ENCODE measurements at places on chromosomes 5 and 9. TPM values are rescaled to one million over a fixed set of nuclear protein-coding genes. Genes with fewer than 3 reads are reported as not detected.

Gene LCN15
- not detected for total RNA-seq

Gene DBH
- not detected for total RNA-seq

Gene DMRTA1
- 3.5 TPM for total RNA-seq

Gene PDGFRB
- 52.7 TPM for total RNA-seq

Gene SLC27A6
- total RNA-seq = not detected

Gene HSPB3
- 9.4 TPM for total RNA-seq

Gene GMCL2
- not detected for total RNA-seq

Gene PCDHGA10
- 0.89 TPM for total RNA-seq

- no peaks in the 10 kb centered on the region for H3K27me3 ChIP-seq
- no peak overlapping the region for H3K27ac ChIP-seq
- H3K4me3 ChIP-seq = no peak overlapping the region
These were observed 57.6 kb downstream of the ZNF618 start for GRCh38 chr9:113933671-113934070.

GRCh38 chr9:19947996-19948395, 159.2 kb upstream of the SLC24A2 start:
- H3K4me3 ChIP-seq = no peak overlapping the region
- H3K36me3 ChIP-seq = no peaks in the 10 kb centered on the region
- H3K27ac ChIP-seq = no peak overlapping the region
- H3K4me1 ChIP-seq = no peaks in the 10 kb centered on the region
- DNase-seq = no peak

- peak overlapping the region; percentile 77 for H3K27ac ChIP-seq
- H3K4me3 ChIP-seq = no peak overlapping the region
- peaks cover 33% of the 10 kb centered on the region for H3K4me1 ChIP-seq
- no peak for DNase-seq
These were observed 28.1 kb downstream of the ARHGAP26 start for GRCh38 chr5:142798099-142798770.

DNA sequence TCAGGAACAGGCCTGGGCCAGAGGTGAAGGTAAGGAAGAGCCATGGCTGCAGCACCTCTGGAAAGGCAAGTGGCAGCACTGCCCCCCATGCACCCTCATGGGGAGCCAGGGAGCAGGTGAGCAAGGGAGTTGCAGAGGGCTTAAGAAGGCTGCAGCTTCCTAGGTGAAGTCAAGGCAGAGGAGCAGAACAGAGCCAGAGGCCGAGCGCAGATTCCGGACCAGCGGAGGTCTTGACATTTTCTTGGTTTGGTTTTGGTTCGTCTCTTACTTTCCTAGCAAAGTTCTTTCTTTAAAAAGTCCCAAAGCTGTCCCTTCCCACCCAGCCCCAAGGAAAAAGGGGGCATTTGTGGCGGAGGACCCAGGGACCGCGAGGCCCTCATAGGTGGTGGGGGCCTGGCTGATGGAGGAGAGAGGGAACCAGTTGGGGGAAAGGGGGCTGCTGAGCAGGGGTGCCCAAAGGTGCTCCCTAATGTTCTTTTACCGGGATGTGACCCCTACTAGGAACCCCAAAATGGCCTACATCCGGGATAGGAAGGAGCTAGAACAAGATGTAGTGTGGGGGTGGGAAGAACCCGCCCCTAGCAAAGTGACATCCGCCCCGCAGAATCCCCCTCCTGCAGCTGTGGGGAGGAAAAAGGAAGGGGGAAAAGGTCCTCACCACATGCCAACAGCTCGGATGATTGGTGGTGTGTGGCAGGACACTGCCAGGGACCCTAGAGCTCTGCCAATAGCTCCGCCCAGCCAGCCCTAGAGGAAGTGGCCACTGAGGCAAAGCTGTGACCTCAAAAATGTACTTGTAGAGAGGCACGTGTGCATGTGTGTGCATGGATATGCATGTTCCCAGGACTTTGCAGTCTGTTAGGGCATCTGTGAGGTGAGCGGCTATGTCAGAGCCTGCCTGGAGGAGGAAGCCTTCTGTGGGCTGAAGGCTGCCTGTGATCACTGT, 914 bp upstream of the CD72 start:
- no peak overlapping the region for H3K4me3 ChIP-seq
- DNase-seq = peak; percentile 40
- no peaks in the 10 kb centered on the region for H3K36me3 ChIP-seq
- H3K27me3 ChIP-seq = no peaks in the 10 kb centered on the region

DNA sequence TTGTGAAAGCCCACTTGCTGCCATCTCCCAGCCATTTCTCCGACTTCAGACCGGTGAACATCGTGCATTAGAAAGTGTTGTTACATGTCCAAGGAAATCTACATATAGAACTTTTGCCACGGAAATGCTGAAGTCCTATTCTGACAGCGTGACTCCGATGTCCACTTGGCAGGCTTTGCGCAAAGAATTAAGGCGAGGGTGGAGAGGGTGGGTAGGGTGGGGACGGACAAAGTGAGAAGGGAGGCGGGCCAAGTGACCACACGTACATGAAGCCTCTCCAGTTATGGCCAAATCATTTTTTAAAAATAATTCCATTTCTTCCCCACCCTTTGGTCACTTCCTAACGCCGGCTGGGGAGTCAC, 460 bp upstream of the ACO1 start:
- H3K4me3 ChIP-seq = peak overlapping the region; percentile 73
- peak overlapping the region; percentile 73 for H3K27ac ChIP-seq
- DNase-seq = no peak
- H3K27me3 ChIP-seq = no peaks in the 10 kb centered on the region
- H3K36me3 ChIP-seq = no peaks in the 10 kb centered on the region
- H3K4me1 ChIP-seq = peaks cover 20% of the 10 kb centered on the region

GRCh38 chr9:133768859-133769510, 30.8 kb upstream of the SARDH start:
- no peaks in the 10 kb centered on the region for H3K4me1 ChIP-seq
- H3K4me3 ChIP-seq = no peak overlapping the region
- peaks cover 86% of the 10 kb centered on the region for H3K36me3 ChIP-seq
- H3K27me3 ChIP-seq = no peaks in the 10 kb centered on the region
- DNase-seq = peak; percentile 35

DNA sequence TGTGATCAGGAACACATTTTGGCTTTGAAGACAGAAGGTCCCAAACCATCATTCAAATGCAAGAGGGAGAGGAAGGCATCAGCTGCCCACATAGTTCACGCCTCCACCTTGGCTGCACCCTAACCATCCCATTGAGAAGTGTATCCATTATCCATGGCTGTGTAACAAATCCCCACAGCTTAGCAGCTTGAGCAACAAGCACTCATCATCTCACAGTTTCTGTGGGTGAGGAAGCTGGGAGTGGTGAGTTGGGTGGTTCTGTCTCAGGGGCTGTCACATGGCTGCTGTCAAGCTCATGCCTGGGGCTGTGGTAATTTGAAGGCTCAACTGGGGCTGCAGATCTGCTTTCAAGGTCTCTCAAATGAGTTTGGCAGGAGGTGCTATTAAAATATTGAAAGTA, 23.0 kb upstream of the CEP72 start:
- peaks cover 8% of the 10 kb centered on the region for H3K27me3 ChIP-seq
- no peaks in the 10 kb centered on the region for H3K4me1 ChIP-seq
- no peak overlapping the region for H3K4me3 ChIP-seq
- no peak overlapping the region for H3K27ac ChIP-seq

- H3K36me3 ChIP-seq = no peaks in the 10 kb centered on the region
- no peaks in the 10 kb centered on the region for H3K27me3 ChIP-seq
- peak overlapping the region; percentile 95 for H3K27ac ChIP-seq
- DNase-seq = peak; percentile 78
These were observed 3.7 kb downstream of the GSN start for GRCh38 chr9:121271368-121272341.

DNA sequence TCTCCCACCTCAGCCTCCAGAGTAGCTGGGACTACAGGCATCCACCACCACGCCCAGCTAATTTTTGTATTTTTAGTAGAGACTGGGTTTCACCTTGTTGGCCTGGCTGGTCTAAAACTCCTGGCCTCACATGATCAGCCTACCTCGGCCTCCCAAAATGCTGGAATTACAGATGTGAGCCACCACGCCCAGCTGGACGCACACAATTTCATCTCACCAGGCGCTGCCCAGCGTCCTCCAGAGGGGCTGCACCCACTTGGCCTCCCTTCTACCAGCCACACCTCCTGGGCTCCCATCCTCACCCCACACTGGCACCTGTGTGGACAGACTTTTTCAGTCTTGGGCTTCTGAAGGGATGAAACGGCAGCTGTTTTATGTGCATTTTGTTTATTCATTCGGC, 3.8 kb upstream of the EXOC3 start:
- H3K4me3 ChIP-seq = no peak overlapping the region
- H3K36me3 ChIP-seq = no peaks in the 10 kb centered on the region
- H3K4me1 ChIP-seq = peaks cover 15% of the 10 kb centered on the region

DNA sequence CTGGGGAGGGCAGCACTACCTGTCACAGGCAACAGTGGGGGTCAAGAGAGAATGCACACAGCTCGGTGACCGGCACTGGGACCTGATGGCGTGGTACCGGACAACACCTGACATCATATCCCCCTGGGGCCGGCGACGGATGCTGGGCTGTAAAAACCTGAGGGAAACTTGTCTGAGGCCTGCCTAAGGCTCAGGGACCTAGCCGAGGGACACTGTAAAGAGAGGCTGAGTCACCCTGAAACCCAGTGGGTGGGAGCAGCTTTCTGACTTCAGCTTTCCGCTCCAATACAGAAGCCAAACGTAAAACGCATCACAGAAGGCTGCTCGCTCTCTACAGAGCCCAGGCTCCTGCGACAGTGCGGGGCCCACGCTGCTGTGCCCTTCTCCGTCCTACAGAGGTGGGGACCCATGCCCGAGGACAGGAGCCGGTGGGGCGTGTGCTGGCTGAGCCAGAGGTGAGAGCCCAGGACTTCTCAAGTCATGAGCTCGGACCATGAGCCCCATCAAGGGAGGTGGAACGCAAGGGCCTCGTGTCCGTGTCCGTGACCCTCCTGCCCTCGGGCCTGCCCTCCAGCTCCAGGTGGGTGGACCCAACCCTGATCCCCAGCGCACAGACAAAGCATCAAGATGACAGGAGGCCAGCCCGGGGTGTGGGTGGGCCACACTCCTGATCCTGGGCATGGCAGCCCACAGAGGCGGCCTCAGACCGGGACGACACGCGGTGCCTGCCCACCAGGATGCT, 5.3 kb downstream of the RALGDS start:
- peaks cover 14% of the 10 kb centered on the region for H3K36me3 ChIP-seq
- no peak overlapping the region for H3K4me3 ChIP-seq
- peak; percentile 25 for DNase-seq
- H3K4me1 ChIP-seq = peaks cover 82% of the 10 kb centered on the region
- peak overlapping the region; percentile 80 for H3K27ac ChIP-seq

GRCh38 chr5:95838001-95838520, 15.5 kb upstream of the GLRX start:
- DNase-seq = no peak
- no peaks in the 10 kb centered on the region for H3K36me3 ChIP-seq
- H3K4me3 ChIP-seq = no peak overlapping the region
- no peaks in the 10 kb centered on the region for H3K27me3 ChIP-seq

DNA sequence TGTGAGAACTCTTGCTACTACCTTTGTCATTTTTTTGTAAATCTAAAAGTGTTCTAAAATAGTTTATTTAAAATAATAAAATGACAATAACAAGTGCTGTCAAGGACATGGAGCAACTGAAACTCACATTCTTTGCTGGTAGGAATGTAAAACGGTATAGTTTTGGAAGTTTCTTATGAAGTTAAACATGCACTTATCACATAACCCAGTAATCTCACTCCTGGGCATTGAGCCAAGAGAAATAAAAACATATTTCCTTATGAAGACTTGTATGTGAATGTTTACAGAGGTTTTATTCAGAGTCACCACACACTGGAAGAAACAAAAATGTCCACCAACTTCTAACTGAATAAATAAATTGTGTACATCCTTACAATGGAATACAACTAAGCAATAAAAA, 46.0 kb upstream of the COL15A1 start:
- no peak overlapping the region for H3K4me3 ChIP-seq
- no peak overlapping the region for H3K27ac ChIP-seq
- peaks cover 7% of the 10 kb centered on the region for H3K4me1 ChIP-seq
- no peaks in the 10 kb centered on the region for H3K36me3 ChIP-seq
- H3K27me3 ChIP-seq = no peaks in the 10 kb centered on the region

GRCh38 chr9:93303258-93303771, 119.4 kb downstream of the WNK2 start:
- H3K27ac ChIP-seq = no peak overlapping the region
- H3K4me3 ChIP-seq = no peak overlapping the region
- no peak for DNase-seq
- H3K27me3 ChIP-seq = no peaks in the 10 kb centered on the region
- no peaks in the 10 kb centered on the region for H3K4me1 ChIP-seq

- no peaks in the 10 kb centered on the region for H3K27me3 ChIP-seq
- peaks cover 5% of the 10 kb centered on the region for H3K4me1 ChIP-seq
- H3K36me3 ChIP-seq = no peaks in the 10 kb centered on the region
- H3K27ac ChIP-seq = no peak overlapping the region
These were observed 109.6 kb upstream of the RPS23 start for GRCh38 chr5:82387819-82388166.

DNA sequence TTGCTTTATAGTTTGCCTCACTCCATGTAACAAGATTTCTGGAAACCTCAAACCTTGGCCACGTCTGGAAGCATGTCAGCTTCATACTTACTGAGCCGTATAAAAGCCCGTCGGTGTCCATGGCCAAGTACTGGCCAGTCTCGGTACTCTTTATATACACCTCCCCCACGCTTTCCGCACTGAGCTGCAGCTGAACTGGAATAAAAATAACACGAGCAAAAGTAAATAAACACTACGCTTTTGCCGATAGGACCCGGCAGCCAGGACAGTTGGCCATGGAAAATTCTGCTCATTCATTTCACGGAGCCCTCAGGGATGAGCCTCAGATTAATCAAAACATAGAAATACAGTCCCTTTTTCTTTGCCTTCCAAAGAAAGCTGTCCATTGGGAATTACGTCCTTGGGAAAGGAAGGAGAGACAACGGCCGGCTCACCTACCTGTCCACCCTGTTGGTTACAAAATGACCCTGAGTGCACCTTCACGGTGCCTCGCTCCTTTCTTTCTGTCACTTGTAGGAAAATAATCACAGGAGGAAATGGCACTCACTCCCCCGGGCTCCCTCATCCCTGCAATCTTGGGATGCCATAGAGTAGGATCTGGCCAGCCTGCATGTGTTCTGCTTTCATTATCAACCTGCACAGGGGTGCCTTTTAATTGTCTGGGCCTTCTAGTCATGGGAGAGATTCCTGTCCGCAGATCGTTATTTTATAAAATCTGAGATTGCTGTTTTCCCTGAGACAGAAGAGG, 85.1 kb downstream of the FGF1 start:
- H3K36me3 ChIP-seq = no peaks in the 10 kb centered on the region
- H3K27me3 ChIP-seq = no peaks in the 10 kb centered on the region
- DNase-seq = peak; percentile 85
- H3K27ac ChIP-seq = peak overlapping the region; percentile 52

DNA sequence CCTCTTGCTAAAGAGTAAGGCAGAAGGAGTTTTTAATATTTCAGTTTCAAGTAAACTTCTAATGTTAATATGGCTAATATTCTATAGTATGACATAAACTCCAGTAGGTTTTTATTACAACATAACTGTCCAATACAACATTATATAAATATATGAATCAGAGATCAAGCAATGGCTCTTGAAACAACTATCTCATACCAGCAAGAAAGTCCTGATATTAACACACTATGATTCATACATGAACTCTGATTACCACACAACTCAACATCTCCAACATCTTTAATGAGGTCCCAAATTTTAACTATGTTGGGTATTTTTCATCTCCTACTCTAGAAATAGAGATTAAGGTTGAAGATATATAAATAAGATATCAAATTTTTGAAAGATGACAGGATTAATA, 878.3 kb downstream of the TLE1 start:
- no peak overlapping the region for H3K27ac ChIP-seq
- H3K4me1 ChIP-seq = no peaks in the 10 kb centered on the region
- H3K36me3 ChIP-seq = no peaks in the 10 kb centered on the region
- no peak for DNase-seq
- H3K4me3 ChIP-seq = no peak overlapping the region
- H3K27me3 ChIP-seq = no peaks in the 10 kb centered on the region

GRCh38 chr5:5497152-5497788, 74.8 kb downstream of the ICE1 start:
- H3K4me1 ChIP-seq = peaks cover 13% of the 10 kb centered on the region
- DNase-seq = peak; percentile 83
- no peak overlapping the region for H3K27ac ChIP-seq
